ENCODE measurements at places on chromosomes 11 and 22. TPM values are rescaled to one million over a fixed set of nuclear protein-coding genes. Genes with fewer than 3 reads are reported as not detected.

TIGD3 gene
- 0.56 TPM for polyA plus RNA-seq

DNA sequence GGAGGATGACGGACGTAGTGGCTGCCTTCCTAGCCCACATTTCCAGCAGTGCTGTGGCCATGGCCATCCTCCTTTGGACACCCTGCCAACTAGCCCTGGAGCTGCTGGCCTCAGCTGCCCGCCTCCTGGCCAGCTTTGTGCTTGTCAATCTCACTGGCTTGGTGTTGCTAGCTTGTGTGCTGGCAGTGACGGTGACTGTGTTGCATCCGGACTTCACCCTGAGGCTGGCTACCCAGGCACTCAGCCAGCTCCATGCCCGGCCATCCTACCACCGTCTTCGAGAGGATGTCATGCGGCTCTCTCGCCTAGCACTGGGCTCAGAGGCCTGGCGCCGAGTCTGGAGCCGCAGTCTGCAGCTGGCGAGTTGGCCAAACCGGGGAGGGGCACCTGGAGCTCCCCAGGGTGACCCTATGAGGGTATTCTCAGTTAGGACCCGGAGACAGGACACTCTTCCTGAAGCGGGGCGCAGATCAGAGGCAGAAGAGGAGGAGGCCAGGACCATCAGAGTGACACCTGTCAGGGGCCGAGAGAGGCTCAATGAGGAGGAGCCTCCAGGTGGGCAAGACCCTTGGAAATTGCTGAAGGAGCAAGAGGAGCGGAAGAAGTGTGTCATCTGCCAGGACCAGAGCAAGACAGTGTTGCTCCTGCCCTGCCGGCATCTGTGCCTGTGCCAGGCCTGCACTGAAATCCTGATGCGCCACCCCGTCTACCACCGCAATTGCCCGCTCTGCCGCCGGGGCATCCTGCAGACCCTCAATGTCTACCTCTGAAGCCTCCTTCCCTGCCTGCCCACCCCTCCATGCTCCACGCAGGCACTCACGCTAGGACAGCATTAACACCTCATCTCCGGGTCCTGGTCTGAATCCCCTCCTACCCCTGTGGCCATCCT, 1.6 kb downstream of the RNF26 start:
- no peak for DNase-seq

DENND6B gene
- polyA plus RNA-seq = 16.8 TPM

IFITM1 gene
- 47.9 TPM for polyA plus RNA-seq

TMEM151A gene
- polyA plus RNA-seq = 0.09 TPM

Data from renal cortex interstitium (tissue), 15 donors.